GM12864 (cell line): ENCODE measurements at places on chromosomes 16 and 17.

DNA sequence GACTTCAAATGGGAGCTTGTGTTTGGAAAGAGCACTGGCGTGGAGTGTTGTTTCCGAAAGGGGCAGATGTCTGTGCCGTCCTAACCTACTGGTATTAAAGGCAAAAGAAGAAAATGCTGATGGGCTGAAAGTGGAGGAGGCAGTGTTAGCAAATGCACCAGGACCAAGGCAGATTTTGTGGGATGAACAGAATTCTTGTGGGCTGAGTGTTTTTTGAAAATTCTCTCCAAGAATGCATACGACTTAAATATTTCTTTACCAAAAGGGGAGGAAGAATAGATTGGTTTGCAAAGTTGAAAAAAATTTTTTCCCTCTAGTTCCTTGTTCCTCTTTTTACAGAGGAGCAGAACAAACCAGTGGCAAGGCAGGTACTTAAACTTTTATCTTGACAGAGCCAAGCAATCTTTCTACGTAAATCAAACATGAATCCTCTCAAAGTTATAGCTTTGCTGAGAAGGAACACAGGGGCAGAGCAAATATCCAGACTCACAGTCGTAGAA, 16.8 kb downstream of the MARCHF10 start:
- no peak for DNase-seq

GRCh38 chr16:76985392-76986045, 205.5 kb upstream of the MON1B start:
- DNase-seq = no peak

GRCh38 chr16:80992676-80993293, 13.9 kb downstream of the CMC2 start:
- DNase-seq = no peak

DNA sequence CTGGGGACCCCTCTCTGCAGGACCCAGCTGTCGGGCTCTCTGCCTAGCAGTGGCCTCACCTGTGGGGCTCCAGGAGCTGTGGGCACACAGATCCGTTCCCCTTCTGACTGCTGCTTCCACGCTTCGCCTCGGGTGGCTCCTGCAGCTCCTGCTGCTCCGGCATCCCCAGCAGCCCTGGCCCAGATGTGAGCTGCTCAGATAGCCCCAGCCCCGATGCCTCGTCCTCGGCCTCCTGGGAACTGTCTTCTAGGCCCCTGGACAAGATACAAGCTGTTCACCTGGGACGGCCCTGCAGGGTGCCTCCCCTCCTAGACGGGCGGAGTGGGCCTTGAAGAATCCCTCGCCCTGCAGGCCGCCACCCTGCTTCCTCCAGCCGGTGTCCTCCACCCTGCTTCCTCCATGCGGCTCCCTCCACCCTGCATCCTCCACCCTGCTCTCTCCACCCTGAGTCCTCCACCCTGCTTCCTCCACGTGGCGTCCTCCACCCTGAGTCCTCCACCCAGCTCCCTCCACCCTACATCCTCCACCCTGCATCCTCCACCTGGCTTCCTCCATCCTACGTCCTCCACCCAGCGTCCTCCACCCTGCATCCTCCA, 11.0 kb downstream of the EMC6 start:
- no peak for DNase-seq

GRCh38 chr16:81212830-81213465, 25.5 kb upstream of the BCO1 start:
- DNase-seq = no peak

GRCh38 chr17:38870259-38871165, 654 bp downstream of the LASP1 start:
- no peak for DNase-seq

DNA sequence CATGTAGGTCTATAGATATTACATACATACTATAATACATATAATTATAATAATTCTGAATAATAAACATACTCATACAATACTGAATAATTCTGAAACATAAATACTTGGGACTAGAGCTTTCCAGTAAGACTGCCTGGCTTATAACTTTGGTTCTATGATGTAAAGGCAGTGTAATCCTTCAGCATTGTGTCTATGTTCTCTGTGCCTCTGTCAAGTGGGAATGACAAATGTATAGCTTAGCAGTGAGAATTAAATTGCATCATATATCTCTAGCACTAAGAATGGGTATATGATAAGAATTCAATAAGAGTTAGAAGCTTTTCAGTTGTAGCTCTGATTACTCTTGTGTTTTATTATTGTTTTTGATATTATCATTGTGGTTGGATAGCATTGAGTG, 1469.3 kb downstream of the CDH8 start:
- DNase-seq = no peak

GRCh38 chr17:78159575-78160158, 8.7 kb upstream of the SYNGR2 start:
- peak; percentile 73 for DNase-seq

DNA sequence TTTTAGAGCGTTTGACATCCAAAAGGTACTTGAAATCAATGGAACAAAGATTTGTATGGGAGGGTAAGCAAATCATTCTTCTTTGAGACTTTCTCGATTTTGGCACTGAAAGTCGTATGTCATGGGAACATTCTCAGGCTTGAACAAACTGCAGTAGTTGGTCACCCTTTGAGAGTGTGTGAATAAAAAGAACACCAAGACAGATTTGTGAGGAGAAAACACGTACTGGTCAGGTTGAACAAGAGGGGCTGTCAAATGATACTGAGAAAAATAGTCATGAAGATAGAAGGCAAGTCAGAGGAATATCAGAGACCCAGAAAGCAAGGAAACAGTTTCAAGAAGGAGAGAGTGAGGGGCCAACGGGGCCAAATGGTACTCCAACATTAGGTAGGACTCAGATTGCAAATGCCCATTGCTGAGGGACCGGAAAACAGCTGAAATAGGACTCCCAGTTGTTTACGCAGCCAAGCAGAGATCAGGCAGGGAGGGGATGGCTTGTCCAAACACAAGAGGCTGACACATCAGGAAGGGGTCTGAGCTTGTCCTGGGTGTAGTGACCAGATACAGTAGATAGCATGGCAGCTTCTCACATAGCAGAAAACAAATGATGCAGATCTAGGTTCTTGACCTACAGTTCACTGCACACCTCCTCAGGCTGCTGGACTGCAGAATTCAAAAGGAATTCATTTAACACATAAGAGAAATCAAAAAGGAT, 74.5 kb upstream of the MYOCD start:
- no peak for DNase-seq

- no peak for DNase-seq
Measured at GRCh38 chr17:83128306-83129240, 49.2 kb downstream of the METRNL start.

GRCh38 chr16:74557275-74557674, 49.6 kb downstream of the GLG1 start:
- no peak for DNase-seq

- DNase-seq = no peak
Measured at GRCh38 chr17:76336756-76337412, 16.8 kb downstream of the PRPSAP1 start.

DNA sequence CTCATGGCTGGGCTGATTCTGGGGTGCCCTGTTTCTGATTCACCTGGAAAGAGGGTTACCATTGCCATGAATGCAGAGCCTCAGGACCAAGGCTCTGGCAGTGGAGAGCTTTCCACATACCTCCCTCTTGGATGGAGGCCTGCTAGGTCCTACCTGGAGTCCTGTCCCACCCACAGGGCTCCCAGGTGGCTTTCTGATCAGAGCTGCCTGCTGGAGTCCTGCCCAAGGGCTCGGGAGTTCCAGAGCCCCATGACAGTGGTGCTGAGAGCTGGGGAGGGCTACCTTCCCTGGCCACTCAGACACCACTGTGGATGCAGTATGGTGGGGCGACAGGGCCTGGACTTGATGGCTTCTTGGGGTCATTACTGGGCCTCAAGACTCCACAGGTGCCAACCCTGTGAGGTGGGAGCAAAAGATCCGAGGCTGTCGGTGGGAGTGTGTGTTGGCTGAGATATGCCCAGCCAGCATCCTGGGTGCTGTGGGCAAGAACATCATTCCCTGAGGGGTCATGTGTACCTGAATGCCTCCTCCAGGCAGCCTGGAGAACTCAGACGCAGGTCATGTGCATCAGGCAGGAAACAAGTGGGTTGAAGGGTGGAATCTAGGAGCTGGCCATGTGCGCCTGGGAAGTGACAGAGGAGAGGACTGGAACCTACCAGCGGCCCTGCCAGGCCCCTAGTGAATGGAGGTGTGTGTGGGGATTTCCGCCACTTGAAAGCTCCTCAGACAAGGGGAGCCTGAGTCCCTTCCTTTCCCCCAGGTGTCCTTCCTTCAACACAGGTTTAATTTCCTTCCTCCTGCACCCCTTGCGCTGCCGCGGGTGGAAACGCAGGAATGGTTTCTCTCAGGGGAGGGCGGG, 2.3 kb upstream of the WNT3 start:
- no peak for DNase-seq

- no peak for DNase-seq
Measured at GRCh38 chr17:65711671-65712276, 150.3 kb upstream of the AXIN2 start.

- DNase-seq = no peak
Measured at GRCh38 chr16:57802341-57803133, at the start of gene KIFC3. Gene KIFC3, minus strand, starts transcription at chr16:57802491. Its CDS starts 4,248 bp downstream, at chr16:57798243.

- no peak for DNase-seq
Measured at GRCh38 chr16:89297156-89297874, 79.8 kb downstream of the ZNF778 start.

- DNase-seq = no peak
Measured at GRCh38 chr16:1984347-1985225, 593 bp downstream of the GFER start.

- DNase-seq = no peak
Measured at GRCh38 chr17:62679866-62680377, 52.5 kb downstream of the MRC2 start.

- DNase-seq = no peak
Measured at GRCh38 chr16:29745121-29745852, 503 bp downstream of the C16orf54 start.

DNA sequence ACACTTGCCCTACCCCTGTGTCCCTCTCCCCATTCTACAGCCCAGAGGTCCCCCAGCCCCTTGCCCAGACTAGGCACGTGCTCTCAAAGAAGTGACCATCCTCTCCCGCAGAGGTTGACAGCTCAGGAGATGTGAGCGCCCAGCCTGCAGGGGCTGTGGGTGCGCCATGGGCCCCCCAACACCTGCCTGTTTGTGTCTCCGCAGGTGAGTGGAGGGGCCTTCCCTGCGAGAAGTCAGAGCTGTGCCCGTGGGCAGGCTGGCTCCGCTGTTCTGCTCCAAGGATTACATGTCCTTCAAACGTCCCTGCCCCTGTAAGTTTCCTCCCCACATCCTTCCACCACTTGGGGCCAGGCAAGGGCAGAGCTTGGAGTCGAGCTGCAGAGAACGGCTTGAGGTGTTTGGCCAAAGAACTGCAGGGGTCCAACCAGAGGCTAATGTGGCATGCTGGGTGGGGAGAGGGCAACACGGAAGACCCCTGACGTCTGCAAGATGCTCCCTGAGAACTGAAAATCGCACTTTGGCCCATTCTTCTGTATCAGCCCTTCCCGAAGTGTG, 10.4 kb downstream of the BEAN1 start:
- no peak for DNase-seq

DNA sequence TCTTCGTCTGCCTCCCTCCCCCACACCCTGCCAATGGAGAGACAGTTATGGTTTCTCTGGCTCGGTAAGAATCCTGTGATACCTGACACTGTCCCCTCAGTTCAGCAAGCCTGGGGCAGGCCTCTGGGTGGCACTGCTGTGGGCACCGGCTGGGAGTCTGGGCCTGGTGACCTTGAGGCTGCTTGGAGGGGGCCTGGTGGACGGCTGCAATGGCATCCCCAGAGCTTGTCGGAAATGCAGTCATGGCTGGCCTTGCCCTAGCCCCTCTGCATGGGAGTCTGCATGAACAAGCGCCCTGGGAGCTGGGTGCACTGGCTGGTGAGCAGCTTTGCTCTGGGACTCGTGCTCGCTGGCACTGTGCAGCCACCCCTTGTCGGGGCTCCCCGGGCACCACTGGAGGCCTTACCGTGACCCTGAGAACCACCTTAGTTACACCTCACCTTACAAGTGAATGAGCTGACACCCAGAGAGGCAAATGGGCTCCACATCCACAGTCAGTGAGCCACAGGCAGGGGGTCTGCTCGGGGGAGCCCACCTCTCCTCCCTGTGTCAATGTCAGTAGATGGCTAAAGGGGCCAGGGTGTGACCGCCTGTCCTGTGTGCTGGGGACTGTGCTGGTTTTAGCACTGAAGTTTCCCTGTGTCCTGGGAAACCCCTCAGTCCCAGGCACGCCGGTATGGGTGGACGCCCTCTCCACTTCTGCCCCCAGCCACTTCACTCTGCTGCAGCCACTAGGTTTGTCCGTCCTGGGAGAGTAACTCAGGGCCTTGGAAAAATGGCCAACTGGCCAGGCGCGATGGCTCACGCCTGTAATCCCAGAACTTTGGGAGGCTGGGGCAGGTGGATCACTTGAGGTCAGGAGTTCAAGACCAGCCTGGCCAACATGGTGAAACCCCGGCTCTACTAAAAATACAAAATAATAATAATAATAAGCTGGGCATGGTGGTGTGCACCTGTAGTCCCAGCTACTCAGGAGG, 1.4 kb downstream of the LGALS3BP start:
- DNase-seq = no peak

GRCh38 chr16:57191056-57191571, 5.0 kb downstream of the RSPRY1 start:
- DNase-seq = no peak

DNA sequence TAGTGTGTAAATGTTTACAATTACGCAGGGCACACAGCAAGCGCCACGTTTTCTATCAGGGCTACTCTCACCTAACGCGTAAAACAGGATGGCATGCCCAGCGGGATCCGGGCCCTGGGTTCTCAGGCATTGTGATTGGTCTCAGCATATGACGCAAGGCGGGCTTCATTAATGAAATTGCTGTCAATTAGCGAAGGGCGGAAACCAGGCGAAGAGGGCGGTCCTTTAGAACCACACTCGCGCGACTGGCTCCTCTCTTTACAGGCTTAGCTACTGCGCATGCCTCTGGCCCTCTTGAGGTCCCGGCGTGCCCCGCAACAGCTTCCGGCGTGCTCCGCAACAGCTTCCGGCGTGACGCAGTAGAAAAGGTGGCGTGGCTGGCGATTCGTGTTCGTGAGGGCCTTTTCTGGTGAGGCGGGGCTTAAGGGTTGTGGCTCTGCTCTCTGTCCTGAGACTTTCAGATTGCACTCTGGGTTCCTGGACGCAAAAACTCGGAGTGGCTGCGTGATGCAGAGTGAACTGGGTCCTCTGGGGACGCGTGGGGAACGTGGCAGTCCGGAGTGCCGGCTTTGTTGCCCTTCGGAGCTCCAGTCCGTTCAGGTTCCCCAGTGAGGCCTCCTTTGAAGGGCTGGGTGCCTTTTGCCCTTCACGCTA, 9.2 kb downstream of the OR2C1 start:
- DNase-seq = peak; percentile 25

- DNase-seq = no peak
Measured at GRCh38 chr17:44466339-44466738, 36.9 kb downstream of the GPATCH8 start.

GRCh38 chr17:17944743-17945142, 27.5 kb downstream of the TOM1L2 start:
- DNase-seq = no peak

GRCh38 chr17:2233441-2233947, 70.1 kb downstream of the SMG6 start:
- no peak for DNase-seq

GRCh38 chr17:21141331-21141730, 14.6 kb downstream of the DHRS7B start:
- DNase-seq = no peak

DNA sequence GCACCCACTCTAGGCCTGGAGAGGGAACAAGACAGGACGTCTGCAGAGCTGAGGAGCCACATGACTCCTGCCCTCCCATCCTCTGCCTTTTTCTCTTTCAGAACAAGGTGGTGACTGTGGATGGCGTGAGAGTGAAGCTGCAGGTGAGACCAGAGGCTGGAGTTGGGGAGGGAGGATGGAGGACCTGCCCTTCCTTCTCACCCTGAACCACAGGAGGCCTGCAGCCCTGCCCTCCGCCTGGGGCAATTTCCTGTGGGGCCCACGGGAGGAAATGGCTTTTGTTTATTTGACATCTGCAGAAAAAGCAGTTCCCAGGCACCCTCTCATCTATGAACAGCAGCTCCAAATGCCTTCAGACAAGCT, 5.1 kb downstream of the RAB37 start:
- DNase-seq = peak; percentile 66
